B cell (primary cell): ENCODE measurements at places on chromosomes 5 and 9.

DNA sequence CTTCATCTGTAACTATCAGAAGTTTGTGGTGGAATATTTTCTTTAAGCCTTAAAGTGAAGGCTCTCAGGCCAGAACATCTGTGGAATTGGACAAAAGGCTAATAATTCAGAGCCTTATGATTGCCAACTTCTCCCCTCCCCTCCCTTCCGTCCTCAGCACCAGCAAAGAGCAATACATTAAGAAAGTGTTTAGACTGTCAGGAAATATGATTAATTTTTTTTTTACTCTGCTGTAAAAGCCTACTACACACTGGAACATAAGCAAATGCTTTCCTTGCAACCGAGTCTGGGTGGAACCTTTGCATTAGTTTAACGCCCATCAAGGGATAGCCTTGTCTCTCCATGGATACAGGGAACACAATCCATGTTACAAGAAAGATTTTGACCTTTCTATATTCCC, 110.3 kb upstream of the TARS1 start:
- no peak for DNase-seq

- DNase-seq, result no peak
Observed at GRCh38 chr5:51373880-51374523, 9.2 kb upstream of the ISL1 start.

DNA sequence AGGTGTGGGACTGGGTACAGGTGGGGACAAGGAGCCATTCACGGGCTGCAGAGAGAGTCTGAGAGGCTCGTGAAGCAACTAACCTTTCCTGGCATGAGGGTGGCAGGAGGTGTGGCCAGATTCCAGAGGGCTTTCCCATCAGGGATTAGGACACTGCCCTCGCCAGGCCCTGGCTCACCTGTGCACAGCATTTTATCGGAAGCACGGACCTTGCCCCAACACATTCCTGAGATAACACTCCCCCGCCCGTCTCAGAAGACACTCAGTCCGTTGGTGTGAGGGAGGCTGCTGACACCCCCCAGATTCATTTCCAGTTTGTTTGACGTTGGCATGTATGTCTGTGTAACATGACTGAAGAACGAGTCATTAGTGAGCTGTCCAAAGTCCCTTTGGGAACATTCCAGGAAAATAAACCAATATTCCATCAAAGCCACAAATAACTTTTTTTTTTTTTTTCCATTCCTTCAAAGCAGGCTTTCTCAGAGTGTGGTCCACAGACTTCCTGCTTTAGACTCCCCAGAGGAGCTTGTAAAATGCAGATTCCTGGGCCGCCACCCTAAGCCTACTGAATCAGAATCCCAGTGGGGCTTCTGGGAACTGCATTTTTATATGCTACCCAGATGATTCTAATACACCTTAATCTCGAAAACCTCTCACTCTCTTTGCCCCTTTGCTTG, 23.4 kb downstream of the WWC1 start:
- no peak for DNase-seq

DNA sequence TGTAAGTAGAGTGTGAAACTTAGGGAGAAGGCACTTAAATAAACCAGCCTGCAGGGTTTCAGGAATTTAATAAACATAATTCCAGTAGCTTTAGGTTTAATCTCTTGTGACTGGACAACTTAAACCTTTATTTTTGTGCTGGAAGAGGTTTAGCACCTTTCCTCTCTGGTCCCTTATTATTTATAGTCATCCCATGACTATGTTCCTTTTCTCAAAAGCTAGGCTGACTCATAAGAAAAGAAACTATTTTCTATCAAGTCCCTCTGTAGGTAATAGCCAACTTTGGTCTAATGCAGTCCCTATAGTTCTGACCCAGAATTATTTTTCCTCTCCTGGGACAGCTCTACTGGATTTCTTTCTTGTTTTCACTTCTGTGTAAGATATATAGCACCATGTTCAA, 588.9 kb downstream of the NR2F1-AS1 start:
- no peak for DNase-seq

- no peak for DNase-seq
Observed at GRCh38 chr9:81682797-81683196, 6.5 kb downstream of the TLE1 start.

DNA sequence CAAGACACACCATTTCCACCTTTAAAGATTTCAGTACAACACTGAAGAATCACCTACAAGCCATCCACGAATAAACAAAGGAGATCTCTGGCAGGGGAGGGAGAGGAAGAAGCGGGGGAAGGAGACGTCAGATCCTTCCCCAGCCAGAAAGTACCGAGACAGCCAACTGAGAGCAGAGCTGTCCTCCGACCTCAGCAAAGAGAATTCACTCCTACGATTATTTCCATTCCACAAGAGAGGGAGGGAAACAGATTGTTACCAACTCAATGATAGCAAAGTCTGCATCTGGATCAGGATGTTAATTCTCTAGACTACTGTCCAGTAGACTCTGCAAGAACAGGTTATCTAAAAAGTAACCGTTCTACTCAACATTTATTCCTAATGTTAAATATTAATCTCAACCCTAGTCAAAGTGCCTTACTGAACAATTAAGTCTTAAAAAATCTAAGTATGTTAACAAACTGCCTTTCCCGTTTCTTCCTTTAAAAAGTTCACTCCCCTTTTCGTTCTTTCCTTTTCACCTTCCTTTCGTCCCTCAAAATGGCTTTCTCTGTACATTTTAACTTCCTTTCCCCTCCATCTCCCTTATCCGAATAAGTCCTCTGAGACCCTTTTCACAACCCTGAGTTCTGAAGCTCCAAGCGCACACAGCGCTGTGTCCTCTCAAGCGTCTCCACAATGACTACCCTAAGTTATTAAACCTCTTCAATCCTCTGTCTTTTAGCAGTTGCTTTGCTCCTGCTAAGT, 1.4 kb downstream of the CHD1 start:
- DNase-seq, result peak; percentile 79

DNA sequence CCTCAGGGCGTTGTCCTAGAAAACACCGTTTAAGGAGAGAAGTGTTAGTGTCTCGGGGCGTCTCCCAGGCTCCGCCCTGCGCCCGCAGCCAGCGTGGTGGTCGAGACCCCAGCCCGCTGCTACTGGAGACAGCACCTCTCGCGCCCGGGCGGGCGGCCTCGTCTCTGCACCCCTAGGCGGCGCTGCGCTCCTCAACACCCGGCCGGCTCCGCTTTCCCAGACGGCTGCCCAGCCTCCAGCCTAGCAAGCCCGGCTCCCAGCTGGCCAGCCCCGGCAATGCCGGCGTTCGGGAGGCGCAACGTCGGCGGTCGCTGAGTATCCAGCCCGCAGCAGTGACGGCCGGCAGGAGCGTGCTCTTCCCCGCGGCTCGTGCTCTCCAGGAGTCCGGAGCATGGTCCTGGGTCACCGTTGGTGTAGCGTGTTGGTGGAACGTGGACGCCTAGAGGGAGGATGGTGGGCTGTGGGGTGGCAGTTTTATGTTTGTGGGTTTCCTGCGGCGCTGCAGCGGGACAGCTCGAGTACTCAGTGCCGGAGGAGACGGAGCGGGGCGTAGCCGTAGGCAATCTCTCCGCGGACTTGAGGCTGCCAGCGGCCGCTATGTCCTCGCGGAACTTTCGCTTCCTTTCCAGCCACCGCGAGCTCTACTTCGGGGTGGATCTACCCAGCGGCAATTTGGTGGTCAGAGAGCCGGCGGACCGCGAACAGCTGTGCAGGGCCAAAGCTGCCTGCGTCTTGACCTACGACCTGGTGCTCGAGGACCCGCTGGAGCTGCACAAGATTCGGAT, 536 bp downstream of the PCDHAC1 start:
- peak; percentile 9 for DNase-seq

- no peak for DNase-seq
Observed at GRCh38 chr9:71822935-71823334, 54.6 kb upstream of the CEMIP2 start.
